Suppressor macrophage (primary cell): ENCODE measurements at places on chromosomes 13 and 19.

- DNase-seq, result peak; percentile 83
These were observed 1.1 kb upstream of the KCTD15 start for GRCh38 chr19:33795370-33796163.

DNA sequence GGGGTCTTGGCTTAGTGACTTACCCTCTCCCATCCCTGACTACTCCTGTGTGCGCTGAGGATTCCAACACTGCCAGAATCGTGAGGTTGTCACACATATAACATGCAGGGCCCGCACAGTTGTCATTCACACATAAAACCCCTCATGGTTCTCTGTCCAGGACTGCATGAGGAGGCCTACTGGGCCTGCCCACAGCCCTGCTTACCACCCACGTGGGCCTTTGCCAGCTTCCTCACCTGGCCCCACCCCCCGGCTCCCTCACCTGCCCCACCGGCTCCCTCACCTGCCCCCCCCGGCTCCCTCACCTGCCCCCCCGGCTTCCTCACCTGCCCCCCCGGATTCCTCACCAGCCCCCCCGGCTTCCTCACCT, 197.2 kb downstream of the TEX29 start:
- no peak for DNase-seq

DNA sequence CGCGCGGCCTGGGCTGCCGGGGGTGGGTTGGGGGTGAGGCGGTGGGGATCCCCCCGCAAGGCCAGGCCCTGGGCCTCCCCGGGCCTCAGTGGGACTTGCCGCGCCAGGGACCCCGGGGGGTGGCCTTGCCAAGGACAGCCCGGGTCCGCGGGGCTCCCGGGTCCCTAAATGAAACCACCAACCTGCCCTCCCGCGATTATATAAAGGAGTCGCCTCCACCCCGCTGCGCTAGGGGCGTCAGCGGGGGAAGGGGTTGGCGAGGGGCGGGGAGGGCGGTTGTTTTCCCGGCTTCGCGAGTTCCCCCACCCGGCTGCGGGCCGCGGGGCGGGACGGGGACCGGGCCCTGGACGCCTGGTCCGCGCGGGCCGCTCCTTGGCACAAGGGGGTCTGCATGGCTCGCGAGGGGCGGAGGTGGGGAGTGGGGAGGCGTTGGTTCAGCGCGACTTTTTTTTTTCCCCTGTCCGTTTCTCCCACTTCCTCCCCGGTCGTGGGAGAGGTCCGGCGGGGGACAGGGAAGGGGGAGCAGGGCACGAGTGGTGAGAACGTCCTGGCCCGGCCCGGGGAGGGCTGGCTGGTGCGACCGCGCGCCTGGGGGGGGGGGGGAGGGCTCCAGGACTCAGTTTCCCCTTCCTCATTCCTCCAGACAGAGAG, 822 bp upstream of the ZBTB7A start:
- peak; percentile 47 for DNase-seq

GRCh38 chr19:5960005-5961001, 17.6 kb downstream of the RANBP3 start:
- DNase-seq, result no peak

GRCh38 chr19:7904074-7905020, 670 bp downstream of the MAP2K7 start:
- DNase-seq, result peak; percentile 81

DNA sequence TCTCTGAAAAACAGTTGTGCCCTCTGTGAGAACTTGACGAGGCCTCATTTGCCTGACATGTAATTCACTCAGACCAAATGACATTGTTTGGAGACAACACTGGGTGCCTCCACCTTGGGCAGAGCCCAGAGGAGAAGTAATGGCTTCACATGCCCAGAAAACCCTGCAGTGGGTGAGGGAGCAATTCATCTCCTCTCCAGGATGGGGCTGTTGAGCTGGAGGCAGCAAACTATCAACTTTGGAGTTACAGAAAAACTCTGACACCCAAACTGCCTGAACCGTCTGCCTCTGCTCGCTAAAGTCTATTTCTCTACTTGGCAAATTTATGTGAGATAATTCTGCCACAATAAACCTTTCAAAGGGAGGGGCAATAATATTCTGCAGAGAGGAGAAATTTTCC, 146.9 kb downstream of the DCLK1 start:
- no peak for DNase-seq

- no peak for DNase-seq
These were observed 145.1 kb upstream of the RNF113B start for GRCh38 chr13:98322091-98322718.

DNA sequence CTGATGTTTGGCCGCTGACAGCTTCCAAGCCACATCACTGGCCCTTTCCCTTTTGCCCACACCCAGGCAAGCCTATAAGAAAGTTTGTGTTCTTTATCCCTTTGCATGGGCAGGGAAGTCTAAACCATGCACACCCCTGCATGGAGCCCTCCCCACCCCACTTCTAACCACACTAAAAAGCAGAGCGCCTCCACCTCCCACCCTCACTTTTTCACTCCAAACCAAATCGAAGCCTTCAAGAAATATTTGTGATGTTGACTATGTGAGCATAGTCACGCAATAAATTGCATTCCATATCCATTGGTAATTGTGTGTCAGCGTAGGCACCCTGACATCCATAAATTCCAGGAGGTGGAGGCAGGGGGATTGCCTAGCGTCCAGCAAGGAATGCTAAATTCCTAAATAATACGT, 104.4 kb upstream of the LSM14A start:
- no peak for DNase-seq

GRCh38 chr19:33551676-33552075, 30.1 kb upstream of the PEPD start:
- DNase-seq, result no peak

DNA sequence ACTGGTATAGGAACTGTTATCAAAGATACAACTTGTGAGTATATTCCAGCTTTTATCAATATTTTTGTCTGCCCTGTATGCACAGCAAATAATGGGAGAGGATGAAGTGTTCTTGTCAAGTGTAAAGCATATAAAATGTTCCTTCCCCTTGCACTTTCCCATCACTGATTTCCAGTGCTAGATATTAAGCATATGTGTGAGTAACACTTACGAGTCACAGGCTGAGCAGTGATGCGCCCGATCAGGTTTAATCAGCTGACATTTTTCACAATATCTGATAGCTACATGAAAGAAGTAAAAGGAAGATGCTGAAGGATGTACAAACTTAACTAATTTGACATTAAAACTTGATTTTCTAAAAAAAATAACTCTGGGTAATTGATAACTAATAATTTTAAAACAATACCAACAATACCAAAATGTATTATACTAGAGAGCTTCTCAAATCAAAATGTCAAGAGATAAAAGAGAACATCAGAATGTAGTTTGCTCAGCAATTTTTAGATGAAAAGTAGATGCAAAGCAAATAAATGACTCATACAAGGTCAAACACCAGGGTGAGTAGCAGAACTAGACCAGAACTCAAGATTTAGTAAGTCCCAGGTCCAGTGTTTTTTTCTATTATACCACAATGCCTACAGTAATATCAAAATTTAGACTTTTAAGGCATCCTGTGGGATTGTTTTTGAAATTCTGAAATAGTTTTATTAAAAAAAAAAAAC, 56.4 kb downstream of the ZDHHC20 start:
- DNase-seq, result peak; percentile 4

DNA sequence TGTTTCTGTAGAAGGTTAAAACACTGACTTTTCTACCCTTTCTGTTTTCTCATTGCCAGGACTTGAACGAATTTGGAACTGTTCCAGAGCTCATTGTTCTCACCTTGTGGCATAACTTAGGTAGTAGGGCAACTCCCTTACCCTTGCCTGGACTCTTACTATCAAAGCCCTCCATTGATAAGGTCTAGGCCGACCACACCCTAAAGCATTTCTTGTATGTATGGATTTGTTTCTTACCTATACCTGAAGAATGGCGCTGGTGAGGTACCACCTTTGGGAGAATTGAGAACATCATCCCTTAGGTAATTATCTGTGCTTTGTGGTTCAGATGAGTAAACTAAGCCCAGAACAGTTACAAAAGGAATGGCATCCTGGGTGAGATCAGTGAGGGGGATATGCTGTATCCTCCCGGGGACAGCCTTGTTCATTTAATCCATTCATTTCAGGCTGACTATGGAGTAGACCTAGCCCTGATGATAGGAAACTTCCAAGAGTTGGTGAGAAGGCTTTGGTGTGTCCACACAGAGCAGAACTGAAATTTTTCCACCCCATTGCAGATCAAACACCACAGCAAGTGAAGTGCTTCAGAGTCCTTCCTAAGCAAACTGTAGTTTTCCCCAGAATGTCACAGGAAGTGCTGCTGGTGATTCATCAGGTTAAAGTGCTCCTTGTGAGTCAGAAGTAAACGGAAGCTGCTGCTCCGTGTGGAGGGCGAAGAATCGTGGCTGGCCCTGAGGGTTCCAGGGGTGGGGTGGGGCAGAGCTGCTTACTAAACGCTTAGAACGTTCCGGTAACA, 113.0 kb downstream of the TEX26 start:
- DNase-seq, result peak; percentile 89

DNA sequence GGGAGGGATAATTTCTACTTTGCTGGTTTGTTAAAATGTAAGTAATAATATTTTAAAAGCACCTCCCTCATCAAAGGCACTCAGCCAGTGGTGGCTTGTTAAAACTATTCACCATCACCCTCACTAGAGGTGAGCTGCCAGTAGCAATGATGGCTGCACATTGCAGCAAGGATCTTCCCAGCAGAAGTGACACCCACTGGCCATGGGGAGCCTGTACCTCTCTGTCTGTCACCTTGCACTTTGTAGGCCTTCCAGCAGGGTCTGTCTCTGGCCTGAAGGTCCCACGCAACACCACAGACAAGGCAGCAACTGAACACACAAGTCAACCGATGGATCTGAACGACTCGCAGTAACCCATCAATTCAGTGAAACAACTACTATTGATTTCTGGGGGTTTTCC, 47.3 kb upstream of the C13orf42 start:
- DNase-seq, result no peak

- no peak for DNase-seq
These were observed 1.5 kb downstream of the KCNC3 start for GRCh38 chr19:50327461-50328223.

DNA sequence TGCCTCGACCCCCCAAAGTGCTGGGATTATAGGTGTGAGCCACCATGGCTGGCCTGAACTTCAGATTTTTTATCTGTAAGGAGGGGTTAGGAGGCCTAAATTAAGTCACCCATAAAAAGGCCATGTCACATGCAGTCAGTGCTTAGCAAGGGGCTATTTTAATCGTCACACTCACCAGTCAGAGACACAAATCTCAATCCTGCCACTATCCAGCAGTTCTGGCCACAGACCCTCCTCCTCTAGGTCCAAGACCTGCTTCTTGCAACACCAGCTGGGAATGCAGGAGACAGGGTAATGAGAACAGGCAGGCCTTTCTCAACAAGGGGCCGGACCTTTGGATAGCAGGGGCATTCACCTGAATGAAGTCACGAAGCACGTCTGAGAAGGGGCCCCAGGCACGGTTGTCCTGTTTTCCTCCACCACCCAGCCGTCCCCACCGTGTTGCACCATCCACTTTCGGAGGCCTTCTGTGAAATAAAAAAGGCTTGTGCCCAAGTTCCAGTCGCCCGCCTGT, 1.4 kb downstream of the FBXO27 start:
- DNase-seq, result no peak

DNA sequence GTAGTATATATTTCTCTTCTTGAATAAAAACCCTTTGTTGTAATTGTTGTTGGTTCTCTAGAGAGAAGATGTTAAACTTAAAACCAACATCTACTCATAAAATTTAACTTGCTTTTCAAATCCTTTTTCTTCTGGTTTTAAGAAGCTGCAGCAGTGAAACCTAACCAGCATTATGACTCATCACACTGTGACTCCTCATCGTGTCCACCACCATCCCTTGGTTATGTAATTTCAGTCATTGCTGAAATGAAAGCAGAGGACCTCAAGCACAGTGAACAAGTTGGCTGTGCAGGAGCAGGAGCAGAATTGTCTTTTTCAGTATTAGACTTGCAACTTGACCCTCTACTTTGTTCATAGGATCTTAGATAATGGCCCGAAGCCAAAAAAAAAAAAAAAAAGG, 64.9 kb upstream of the HTR2A start:
- DNase-seq, result peak; percentile 93

- DNase-seq, result no peak
These were observed 219.8 kb downstream of the MZT1 start for GRCh38 chr13:72507416-72508199.

DNA sequence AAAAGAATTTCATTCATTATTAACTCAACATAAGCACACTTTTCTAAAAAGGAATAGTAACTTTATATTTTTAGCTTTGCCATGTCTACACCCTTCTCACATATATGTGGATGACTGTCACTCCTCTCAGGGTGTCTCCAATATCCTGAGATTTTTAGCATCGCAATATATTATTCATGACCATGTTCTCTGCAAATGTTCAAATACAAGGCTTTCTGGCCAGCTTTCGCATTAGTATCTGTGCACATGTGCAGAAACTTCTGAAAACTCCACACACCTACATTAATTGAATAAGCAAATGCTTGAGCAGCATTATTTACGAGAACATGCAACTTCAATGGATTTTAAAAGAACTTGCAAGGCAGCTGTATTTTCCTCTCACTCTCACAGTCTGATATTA, 334.8 kb downstream of the PCDH9 start:
- no peak for DNase-seq

GRCh38 chr13:114054264-114054663, 78.2 kb downstream of the RASA3 start:
- no peak for DNase-seq

DNA sequence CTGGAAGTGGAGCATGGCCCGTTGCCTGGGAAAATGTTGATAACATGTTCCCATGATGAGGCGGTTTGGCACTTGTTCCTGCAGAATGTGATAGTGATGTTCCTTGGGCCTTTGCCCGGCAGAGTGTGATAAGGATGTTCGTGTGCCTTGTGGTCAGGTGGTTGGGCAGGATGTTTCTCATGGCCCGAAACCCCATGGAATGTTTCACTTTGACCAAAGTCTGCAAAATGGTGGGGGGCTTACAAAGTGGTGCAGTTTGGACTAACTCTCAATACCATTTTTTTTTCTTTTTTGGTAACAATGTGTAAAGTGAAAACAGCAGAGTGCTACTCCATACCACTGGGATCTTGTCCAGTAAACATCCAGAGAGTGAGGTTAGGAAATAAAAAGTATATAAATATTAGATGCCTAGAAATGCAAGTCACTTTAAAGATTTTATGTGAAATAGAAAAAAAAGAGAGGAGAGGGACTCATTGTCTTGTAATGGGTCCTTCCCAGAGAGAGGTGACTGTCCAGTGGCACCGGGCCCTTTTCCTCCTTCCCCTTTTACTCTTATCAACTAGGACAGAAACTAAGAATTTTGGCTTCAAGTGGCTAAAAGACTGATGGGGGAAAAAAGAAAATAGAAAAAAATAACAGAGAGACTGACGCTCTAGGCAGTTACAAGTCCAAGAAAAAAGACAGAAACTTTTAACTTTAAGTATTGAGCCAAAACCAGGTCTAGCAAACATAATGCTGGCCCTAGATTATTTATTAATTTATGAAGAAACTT, 5.7 kb downstream of the FPR3 start:
- no peak for DNase-seq

DNA sequence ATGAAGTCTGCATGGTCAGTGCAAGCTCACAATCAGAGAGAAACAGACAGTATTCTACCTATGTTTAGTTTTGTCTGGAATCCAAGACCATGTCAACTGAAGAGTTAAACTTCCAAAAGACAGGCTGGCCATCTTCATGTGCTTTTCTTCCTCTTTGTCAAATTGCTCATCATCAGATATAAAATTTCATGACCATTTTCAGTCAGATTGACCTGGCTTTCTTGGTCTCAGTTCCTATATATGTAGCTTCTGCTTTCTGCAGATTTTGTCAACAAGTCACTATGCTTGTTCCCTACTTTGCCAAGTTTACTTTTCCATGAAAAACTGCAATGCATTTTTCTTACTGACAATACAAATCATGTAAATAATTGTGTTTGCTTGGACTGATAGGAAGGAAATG, 13.9 kb downstream of the SLC46A3 start:
- peak; percentile 84 for DNase-seq

GRCh38 chr13:88456151-88456550, 785.0 kb downstream of the SLITRK5 start:
- DNase-seq, result peak; percentile 25
